Pulmonary artery endothelial cell (primary cell): ENCODE measurements at places on chromosomes 2 and 18. TPM values are rescaled to one million over a fixed set of nuclear protein-coding genes. Genes with fewer than 3 reads are reported as not detected.

Gene KATNAL2
- total RNA-seq = 0.33 and 0.63 TPM in 2 replicates

Gene FBLN7
- total RNA-seq = 2.0 and 4.0 TPM in 2 replicates

Gene HOXD13
- total RNA-seq = not detected in 2 replicates

Gene TNS1
- total RNA-seq = 26.2 and 30.4 TPM in 2 replicates

Gene SOX11
- not detected in 2 replicates for total RNA-seq
